Retina (tissue), 1 donor: ENCODE measurements at places on chromosomes 12 and 14.

DNA sequence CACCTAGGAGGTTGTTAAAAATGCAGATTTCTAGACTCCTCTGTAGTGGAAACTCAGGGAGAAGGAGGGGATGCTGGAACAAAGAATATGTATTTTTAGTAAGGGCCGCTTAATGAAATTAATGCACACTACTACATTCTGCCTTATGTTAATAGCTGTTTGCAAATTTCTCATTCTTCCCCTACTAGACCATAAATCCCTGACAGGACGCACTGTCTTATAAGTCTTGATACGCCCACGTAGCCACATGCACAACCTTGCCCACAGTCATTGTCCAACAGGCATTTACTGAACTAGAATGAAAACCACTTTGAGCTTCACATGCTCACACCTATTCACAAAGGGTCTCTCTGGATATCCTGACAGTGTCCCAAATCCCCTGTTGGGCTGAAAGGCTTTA, 10.5 kb downstream of the KRT2 start:
- DNase-seq: no peak

DNA sequence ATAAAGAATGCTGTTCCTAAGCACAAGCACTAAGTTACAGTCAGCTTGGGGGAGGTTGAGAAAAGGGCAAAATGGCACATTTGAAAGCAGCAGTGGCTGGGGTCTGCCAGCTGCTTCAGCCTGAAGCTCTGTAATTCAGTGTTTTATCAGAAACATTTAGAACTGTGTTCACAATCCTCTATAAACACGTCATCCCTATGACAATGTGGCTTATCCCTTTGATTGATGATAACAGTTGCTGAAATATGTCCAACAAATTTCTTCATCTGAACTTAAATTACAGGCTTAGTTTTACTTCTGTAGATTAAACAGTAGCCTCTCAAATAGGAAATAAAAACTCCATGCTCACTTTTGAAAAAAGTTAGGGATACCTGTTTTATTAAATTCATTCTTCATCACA, 108.8 kb downstream of the VEZT start:
- DNase-seq: no peak

DNA sequence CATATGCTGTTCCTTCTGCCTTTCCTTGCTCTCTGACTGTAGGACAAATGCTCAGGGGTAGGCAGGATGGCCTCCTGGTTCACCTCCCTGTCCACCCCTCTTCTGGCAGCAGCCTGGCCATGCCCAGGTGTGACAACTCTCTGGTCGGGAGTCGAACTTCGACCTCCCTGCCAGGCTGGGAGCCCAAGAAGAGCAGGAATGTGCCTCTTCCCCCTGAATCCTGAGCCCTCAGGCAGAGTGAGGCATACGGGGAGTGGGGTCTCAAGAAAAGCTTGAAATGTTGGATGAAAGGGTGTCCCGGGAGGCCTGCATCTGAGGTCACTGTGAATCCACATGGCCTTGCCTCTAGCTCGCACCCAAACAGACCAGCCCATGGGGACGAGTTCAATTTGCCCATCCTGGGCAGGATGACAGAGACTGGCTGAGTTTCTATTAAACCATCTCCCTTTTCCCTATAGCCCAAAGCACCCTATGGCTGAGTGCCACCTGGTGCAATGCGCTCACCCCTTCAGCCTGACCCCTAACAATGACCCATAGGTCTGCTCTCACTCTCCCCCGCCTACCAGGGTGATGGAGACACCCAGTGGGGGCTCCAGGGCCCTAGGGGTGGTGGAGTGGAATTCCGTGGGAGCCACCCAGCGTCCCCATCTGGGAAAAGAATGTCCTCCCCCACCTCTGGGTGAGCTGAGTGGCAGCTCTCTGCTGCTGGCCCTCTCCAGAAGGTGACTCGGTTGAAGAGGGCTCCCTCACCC, 52.9 kb upstream of the DIO3 start:
- no peak for DNase-seq

DNA sequence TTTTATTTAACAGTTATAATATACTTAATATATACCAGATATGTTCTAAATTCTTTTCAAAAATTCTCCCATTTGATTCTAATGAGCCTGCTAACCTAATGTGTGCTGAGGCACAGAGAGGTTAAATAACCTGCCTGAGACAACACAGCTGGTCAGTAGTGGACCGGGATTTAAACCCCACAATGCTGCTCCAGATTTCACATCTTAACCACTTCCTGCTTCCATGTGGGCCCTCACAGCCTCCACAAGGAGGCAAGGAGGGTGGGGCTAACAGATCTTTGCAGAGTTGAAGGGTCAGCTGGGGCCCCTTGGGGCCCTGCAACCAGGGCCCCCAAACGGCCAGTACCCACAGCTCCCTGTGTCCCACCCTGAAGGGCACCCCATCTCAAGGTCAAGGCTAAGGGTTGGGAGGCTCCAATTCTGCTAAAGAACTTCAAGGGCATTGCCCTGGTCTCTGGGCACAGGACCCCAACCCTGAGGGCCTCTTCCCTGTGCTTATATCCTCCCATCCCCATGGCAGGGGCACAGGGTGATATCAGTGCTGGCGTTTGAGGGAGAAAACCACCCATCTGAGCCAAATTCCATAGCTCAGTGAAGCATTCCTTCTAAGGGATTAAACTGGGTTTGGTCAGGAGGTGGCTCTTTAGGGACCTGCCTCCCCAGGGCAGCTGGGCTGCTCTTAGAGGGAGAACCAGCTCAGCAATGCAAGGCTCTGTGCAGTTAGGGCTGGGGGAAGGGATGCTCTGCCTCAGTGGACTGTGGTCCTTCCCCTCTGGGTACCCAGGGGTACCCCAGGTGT, 2.2 kb downstream of the KRT80 start:
- no peak for DNase-seq

GRCh38 chr12:1170411-1170810, 179.4 kb downstream of the ERC1 start:
- DNase-seq: peak; percentile 11
